ENCODE measurements at places on chromosomes 3 and 15. TPM values are rescaled to one million over a fixed set of nuclear protein-coding genes. Genes with fewer than 3 reads are reported as not detected.

GRCh38 chr3:117297541-117297940, 588.0 kb downstream of the TUSC7 start:
- no peak for DNase-seq

- DNase-seq, result peak; percentile 52
Observed at GRCh38 chr3:143529018-143529478, 319.2 kb downstream of the SLC9A9 start.

DNA sequence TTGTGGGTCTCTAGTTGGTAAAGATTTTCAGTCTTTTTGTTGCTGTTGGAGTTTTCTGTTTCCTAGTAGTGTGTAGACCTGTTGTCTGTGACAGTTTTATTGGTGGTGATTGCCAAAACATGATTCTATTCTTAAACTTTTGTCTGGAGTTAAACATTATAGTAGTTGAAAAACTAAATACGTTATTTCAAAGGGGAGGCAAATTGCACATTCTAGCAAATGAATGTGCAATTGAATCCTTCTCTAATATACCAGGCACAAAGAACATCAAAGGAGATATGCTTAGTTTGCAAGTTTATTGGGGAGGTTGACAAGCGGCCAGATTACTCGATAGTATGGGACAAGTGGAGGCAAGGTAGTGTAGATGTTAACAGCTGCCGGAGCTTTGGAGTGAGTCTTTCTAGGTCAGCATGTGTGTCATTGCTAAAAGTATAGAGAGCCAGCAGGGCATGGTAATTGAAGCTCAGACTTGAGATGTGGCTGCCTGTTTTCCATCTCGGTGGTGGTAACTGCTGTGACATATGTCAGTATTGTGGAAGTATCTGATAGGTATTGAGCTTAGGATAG, 20.6 kb downstream of the CHD2 start:
- no peak for DNase-seq

DNASE1L3 gene
- 3.0 TPM for total RNA-seq

LRRC2 gene
- total RNA-seq, result 0.47 TPM

DNA sequence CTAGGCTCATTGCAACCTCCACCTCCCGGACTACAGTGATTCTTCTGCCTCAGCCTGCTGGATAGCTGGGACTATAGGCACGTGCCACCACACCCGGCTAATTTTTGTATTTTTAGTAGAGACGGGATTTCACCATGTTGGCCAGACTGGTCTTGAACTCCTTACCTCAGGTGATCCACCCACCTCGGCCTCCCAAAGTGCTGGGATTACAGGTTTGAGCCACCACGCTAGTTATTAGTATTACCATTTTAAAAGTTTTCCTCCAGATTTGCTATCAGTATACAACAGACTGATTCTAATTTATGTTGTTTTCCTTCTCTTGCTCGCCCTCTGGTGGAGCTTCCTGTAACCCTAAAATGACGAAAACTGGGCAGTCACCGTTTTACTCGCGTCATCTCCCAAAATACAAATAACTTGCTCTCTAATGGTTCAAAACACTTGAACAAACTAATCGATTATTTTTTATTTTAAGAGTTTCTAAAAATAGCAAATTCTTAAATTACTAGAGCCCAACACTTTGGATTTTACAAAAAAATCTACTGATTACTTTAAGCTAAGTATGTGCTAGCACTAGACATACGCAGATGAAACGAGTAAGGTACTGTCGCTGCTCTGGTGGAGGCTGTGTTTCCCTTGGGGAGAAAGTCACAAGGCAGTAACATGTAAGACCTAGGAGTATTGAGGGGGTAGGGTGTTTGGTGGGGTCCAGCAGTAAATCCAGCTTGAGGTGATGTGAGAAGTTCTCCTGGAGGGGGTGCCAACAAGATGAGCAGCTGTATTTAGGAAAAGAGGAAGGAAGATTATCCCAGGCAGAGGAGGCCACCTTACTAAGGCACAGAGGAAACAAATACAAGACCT, 203.3 kb downstream of the MBNL1 start:
- peak; percentile 73 for DNase-seq

FBXL2 gene
- total RNA-seq, result 16.8 TPM

DNA sequence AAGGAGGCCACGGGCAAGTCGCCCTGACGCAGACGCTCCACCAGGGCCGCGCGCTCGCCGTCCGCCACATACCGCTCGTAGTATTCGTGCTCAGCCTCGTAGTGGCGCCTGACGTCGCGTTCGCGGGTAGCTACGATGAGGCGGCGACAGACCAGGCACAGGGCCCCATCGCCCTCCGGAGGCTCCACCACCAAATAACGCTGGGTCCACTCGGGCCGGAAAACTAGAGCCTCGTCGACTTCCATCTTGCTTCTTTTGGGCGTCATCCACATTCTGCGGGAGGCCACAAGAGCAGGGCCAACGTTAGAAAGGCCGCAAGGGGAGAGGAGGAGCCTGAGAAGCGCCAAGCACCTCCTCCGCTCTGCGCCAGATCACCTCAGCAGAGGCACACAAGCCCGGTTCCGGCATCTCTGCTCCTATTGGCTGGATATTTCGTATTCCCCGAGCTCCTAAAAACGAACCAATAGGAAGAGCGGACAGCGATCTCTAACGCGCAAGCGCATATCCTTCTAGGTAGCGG, at the start of gene EPM2AIP1:
Gene EPM2AIP1 (minus strand): TSS at position 326 of the 520 bp plus-strand sequence. CDS start 54 bp downstream, at position 272.
- peak; percentile 100 for DNase-seq

- DNase-seq, result peak; percentile 75
Observed at GRCh38 chr15:55627730-55628368, 39.7 kb upstream of the PYGO1 start.

GRCh38 chr15:85688711-85689110, 106.0 kb downstream of the KLHL25 start:
- DNase-seq, result no peak

STARD5 gene
- 6.0 TPM for total RNA-seq

- no peak for DNase-seq
Observed at GRCh38 chr15:95292785-95293450, 1037.6 kb upstream of the NR2F2 start.

DNA sequence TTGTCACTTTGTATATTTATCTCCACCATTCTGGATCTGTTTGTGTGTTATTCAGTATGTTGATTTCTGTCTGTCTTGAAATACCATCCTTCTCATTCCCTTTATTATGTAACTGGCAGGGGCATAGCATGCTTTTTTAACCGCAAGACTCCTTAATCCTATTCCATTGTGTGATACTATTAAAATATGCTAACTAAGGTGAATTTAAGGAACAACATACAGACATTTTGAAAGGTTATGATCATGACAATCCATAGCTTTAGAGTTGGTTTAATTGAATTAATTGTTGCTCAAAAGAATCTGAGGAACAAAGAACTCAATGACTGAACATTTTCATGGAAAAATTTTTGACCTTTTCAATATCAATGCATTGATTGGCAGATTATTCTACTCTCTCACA, 677.3 kb upstream of the ROBO1 start:
- no peak for DNase-seq

DNA sequence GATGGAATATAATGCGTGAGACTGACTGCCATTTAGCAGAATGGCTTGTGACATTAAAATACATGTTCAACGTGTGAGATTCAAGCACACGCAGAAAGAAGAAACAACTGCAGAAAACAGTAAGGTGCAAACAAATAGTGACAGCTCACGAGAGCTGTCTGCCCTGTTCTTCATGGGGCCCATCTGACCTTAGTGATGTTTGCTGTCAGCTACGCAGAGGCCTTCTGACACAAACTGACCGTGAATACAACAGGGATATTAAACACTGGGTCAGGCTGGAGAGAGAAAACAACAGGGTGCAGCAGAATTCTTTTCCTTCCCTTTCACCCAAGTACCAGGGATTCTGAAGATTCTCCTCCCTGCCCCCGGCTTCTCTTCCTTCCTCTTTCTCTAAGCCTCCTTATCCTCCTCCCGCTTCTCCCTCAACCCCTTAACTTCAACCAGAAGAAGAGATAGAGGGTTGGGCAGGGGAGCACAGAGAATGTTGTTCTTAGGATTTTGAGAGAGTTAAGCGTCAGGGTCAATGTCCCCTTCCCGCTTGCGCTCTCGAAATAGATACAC, 2.1 kb downstream of the TNFAIP8L3 start:
- DNase-seq, result no peak
